Suppressor macrophage treated with lipopolysaccharide for 1 hour (primary cell): ENCODE measurements at places on chromosomes 5 and 9.

DNA sequence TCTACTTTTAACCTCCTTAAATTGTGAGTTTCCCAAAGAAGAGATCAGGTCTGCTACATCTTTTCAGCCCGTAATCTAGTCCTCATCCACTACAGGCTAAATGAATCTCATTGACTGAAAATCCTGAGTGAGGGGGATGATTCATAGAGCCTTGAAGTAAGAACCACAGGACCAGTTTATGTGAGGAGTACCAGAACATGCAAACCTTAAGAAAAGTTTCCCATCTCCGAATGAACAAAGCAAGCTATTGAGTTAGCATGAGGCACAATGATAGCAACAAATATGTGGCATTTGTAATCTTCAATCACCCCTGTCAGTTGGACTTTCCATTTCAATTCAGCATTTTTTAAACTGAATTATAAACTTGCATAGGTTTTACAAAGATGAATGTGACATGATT, 197.0 kb downstream of the ALDH1A1 start:
- DNase-seq: no peak

GRCh38 chr5:69432412-69433206, 17.7 kb downstream of the MARVELD2 start:
- peak; percentile 24 for DNase-seq

DNA sequence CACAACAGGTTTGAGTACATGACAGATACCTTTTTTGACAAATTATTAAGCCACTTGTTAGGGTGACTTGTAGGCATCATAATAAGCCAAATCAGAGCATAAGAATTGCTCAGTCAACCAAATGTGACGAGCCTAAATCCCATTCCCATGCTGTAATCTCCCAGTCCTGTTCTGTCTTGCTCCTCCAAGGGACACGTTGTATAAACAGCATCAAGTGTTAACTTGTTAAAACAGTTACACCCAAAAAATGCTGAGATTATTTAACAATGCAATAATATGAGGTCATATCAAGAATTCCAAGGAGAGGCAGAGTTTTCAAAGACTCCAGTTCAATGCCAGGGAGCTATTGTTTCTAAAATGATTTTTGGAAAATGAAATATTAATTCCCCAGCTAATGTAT, 76.2 kb downstream of the SH3TC2 start:
- no peak for DNase-seq

DNA sequence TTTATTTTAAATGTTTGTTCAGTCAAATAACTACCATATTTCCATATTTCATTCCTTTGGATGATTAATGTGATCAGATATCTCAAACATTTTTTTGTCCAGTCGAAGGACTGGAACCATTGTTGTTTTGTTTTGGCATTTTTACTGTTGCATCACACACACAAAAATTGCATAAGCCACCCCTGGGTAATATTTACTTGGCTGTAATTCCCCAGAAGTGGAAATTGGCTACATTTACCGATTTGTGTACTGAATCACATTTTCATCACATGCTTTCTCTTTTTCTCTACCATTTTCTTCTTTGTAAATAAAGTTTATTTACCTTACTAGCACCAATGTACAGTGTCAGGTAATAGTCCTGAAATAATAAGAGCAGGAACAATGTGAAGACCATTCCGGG, 1729.7 kb upstream of the WWC1 start:
- no peak for DNase-seq

- DNase-seq: no peak
Observed at GRCh38 chr5:102216678-102217077, 79.4 kb downstream of the SLCO4C1 start.

GRCh38 chr5:131305138-131305689, 41.4 kb downstream of the CDC42SE2 start:
- DNase-seq: no peak

GRCh38 chr5:139877129-139877597, 81.6 kb downstream of the PSD2 start:
- no peak for DNase-seq

- peak; percentile 40 for DNase-seq
Observed at GRCh38 chr5:171312129-171312974, 3.3 kb downstream of the TLX3 start.

GRCh38 chr9:106718936-106719335, 144.0 kb upstream of the ZNF462 start:
- DNase-seq: no peak

DNA sequence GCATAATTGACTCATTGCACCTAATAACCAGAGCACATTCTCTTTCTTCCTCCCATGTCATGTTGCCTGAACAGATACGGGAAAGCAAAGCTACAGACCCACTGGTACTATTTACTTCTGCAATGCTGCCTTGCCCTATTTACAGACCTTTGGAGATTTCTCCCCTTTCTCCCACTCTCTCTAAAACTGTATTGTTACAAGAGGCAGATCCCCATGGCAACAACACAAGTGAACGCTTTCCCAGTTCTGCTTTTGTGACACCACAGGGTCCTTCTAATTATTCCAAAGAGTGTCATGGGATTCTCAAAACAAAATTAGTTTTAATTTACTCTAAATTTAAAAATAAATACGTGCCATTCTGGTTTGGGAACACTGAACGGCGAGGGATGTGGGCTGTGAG, 104.7 kb downstream of the KCTD16 start:
- no peak for DNase-seq

DNA sequence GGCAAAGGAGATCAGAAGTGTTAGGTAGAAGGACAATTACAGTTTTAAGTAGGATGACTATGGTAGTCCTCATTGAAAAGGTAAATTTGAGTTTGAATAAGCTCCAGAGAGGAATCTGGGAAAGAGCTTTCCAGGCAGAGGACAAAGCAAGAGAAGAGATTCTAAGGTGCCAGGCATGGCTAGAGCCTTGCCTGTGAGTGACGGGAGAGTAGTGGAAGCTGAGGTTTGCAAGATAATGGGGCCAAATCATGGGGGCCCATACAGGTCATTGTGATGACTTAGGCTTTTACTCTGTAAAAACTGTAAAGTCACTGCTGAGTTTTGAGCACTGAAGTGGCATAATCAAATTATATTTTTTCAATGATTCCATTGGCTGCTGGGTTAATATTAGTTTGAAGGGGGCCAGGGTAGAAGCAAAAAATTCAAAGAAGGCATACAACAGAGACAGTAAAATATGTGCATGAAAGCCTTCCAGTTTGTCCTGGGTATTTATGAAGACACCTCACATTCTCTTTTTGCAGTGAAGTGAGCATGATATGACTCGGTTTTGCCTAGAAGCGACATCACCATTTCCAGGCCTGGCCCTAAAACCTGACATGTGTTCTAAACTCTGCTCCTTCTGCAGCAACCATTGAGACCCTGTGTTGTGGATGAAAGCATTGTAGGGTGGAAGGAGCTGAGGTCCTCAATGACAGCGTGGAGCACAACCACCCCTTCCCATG, 279.8 kb upstream of the TNC start:
- DNase-seq: no peak

DNA sequence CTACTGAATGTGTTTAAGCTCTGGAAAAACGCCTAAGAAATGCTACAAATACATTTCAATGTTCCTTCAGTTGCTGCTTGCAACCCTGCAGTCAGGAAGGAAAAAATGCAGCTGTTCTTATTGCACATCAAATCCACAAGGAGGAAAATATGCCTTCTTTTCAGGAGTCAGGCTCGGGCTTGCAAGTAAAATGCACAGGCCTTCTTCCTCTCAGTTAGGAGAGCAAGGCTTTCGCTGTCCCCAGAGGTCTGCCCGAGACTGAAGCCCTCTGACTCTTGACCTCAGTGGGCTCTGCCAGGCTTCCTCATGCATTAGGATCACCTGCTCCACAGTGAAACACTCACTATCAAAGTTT, 899 bp upstream of the SHC3 start:
- DNase-seq: no peak

- DNase-seq: peak; percentile 61
Observed at GRCh38 chr5:387491-388265, 55.3 kb upstream of the EXOC3 start.

GRCh38 chr9:3735251-3735650, 209.4 kb upstream of the RFX3 start:
- DNase-seq: no peak

GRCh38 chr9:3433754-3434153, 92.0 kb downstream of the RFX3 start:
- DNase-seq: no peak

GRCh38 chr5:91898898-91899297, 515.8 kb upstream of the ARRDC3 start:
- DNase-seq: no peak

DNA sequence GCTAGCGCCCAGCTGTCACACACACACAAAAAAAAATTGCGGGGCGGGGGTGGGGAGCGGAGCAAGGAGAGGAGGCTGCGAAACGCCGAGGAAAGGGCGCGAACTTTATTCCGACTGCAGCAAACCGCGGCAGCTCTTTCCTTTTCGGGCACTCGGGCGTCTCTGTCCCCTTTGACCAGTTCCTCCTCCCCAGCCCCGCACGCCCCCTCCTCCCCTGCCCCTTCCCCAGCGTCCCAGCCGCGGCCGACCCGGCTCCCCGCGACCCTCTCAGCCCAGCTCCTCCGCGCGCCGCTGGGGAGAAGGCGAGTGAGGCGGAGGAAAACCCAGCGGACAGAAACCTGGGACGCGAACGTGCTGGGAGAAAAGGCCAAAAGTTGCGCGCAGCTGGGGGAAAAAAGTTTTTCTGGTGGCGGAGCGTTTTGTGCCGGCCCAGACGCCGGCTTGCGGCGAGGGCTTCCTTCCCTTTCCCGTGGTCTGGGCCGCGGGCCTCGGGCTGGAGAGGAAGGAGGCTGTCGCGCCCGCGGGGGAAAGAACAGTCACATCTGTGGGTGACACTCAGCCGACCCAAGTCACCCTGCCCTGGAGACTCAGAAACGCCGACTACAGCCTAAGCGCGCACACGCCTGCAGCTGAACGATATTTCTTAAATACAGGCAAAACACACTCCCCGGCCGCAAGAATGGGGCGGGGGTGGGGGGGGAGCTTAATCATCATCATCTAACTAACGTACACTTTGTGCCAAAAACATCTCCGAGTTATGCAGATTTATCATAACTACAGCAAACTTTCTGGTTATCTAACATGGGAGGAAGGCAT, 1.1 kb upstream of the BNC2 start:
- DNase-seq: peak; percentile 83

- DNase-seq: no peak
Observed at GRCh38 chr9:105254226-105254625, 9.8 kb downstream of the SLC44A1 start.

- no peak for DNase-seq
Observed at GRCh38 chr5:34411470-34412346, 244.4 kb upstream of the RAI14 start.

GRCh38 chr5:169356181-169356580, 55.2 kb upstream of the SLIT3 start:
- no peak for DNase-seq

GRCh38 chr5:152978141-152978835, 512.2 kb upstream of the GRIA1 start:
- no peak for DNase-seq

DNA sequence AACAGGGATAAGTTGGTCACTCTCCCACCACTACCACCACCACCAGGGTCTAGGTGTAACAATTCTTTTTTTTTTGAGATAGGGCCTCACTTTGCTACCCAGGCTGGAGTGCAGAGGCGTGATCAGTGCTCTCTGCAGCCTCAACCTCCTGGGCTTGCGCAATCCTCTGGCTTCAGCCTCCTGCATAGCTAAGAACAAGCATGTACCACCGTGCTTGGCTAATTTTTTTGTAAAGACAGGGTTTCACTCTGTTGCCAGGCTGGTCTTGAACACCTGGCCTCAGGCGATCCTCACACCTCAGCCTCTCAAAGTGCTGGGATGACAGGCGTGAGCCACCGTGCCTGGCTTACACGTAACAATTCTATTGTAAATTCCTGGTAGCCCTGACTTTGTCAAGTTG, 27.5 kb downstream of the CORO2A start:
- no peak for DNase-seq

- no peak for DNase-seq
Observed at GRCh38 chr5:133534566-133534965, 77.8 kb downstream of the FSTL4 start.

DNA sequence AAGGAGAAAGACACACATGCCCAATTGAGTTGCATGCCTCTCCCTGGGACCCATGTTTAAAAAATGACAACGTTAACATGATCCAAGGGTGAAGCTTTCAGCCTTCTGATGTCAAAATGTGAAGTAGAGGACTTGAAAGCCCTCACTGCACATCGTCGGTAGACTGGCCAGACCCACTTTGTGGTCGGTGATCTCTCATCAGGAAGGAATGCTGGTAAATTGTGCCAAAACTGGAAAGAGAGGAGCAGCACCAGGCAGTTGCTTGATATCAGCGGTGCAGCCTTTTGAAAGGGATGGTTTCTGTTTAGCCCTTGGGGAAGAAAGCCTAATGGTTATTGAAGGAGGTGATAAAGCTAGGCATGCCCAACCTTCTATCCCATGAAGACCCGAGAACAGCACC, 125.3 kb upstream of the MARCHF11 start:
- no peak for DNase-seq

- no peak for DNase-seq
Observed at GRCh38 chr9:115674091-115674490, 479.5 kb upstream of the PAPPA start.

DNA sequence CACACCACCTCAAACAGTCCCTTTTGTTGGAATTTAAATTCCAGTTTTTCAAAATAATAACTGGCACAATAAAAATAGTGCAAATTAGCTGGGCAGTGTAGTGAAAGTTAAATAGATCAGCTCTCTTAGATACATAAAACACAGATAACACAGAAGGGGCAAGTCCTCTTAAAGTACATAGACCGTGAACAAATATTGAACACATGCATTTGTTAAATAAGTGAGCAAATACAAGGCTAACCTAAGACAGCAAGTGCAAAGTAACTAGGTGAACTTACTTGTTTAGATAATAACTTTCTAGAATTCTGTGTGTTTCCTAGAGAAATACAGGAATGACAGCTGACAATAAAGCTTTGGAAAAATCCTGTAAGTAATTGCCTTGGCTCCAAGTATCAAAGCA, 280.1 kb downstream of the DOCK8 start:
- DNase-seq: no peak

GRCh38 chr9:127733614-127734013, 1.5 kb downstream of the TOR2A start:
- DNase-seq: peak; percentile 32

DNA sequence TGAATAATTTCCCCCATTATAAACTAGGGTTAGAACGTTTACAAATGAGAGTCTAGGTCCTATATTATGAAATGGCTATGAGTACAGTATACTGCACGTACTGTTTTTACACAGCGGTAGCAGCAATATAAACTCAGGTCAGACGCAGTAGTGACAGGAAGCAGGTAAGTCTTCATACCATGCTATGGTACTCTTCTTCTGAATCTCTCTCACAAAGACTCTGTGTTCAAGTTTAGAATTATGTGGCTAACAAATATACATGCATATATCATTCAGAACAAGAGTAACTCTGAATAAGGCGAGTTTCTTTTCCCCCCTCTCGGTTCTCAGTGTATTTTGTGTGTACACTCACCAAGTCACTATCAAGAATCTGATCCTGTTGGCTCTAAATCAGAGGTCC, 114.9 kb upstream of the KLF9 start:
- no peak for DNase-seq
